ENCODE measurements at places on chromosomes 13 and 19.

DNA sequence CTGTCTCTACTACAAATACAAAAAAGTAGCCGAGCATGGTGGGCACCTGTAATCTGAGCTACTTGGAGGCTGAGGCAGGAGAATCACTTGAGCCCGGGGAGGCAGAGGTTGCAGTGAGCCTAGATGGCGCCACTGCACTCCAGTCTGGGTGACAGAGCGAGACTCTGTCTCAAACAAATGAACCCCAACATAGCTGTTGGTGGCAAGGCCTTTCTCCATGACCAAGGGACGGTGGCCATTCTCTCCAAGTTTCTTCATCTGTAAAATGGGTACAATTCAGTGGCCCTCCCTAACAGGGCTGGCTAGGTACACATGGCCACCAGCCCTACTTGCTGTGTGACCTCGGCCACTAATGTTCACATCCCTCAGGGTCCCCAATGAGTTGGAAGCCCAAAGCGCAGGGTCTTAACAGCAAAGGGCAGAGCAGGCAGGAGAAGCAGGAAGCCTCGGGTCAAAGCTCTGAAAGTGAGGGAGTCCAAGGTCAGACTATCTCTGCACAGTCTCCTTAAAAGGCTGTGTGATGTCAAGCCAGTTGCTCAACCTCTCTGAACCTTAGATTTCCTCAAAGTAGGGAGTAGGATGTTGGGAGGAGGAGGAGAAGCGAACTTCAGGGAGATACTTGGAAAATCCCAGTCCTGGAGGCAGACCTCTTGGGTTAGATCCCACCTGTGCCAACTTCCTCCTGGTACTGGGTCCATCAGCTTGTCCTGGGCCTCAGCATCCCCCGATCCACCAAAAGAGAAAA lies 2.7 kb downstream of the JUND start:
- no peak for DNase-seq

DNA sequence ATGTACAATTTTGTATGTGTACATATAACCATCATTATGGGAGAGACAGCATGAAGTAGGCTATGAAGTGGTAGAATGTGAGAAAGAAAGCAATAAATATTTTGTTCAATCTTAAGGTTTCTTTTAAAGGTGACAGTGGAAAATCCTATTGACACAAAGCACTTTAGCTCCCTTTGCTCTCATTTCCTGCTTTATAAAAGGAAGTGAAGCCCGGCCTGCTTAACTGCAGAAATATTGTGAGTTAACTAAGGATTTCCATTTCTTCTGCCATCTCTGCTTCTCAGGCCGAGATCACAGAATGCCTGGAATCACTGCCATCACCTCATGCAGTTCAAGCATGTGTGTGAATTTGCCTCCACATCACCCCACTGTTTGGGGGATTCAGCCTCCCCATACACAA lies 83.5 kb downstream of the FRY start:
- DNase-seq, result no peak

DNA sequence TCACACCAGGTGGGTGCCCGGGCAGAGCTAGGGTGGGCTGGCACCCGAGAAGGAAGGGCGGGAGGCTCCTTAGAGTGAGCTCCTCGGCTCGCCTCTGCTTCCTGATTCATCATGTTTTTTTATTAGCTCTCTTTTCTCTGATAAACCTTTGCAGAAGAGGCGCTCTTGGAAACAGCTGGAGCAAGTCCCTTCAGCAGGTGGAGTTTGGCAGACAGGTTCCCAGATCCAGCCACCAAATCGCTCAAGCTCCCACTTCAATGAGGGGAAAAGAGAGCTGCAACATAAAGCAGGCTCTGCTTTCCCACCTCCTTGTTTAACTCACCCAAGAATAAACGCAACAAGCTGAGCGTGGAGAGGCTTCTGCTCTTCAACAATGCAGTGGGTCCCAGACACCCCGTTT lies 244.8 kb downstream of the TSHZ3 start:
- DNase-seq, result no peak

GRCh38 chr13:109856350-109856749 lies 70.0 kb upstream of the IRS2 start:
- DNase-seq, result no peak

DNA sequence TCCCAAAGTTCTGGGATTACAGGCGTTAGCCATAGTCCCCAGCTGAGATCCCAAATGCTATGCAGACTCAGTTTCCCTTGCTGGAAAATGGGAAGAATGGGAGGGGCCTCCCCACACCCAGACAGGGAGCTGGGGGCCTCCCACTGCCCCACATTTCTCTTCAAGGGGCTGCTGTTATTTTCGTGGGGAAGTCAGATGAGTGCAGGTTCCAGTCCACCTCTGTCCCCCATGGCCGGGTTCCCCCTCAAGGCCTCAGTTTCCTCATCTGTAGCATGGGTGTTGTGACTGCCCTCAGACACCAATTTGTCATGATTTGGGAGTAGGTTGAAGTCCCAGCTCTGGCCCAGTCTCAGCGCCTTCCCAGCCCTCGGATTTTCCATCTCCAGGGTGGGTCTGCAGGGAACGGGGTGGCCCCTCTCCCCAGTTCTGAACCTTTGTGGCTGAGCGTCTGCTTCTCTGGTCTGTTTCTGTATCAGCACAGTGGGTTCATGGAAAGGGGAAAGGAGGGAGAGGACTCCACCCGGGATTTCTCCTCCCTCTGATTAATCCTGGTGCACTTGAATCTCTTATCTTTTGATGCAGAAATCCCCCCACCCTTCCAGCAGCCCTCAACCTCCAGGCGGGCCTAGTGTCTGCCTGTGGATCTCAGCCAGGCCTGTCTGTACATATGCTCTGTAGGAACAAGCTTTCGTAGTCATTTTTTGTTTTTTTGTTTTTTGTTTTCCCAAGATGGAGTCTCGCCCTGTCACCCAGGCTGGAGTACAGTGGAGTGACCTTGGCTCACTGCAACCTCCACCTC lies 12.2 kb downstream of the NFIC start:
- DNase-seq, result no peak

GRCh38 chr13:52600666-52601065 lies 41.6 kb upstream of the HNRNPA1L2 start:
- no peak for DNase-seq

DNA sequence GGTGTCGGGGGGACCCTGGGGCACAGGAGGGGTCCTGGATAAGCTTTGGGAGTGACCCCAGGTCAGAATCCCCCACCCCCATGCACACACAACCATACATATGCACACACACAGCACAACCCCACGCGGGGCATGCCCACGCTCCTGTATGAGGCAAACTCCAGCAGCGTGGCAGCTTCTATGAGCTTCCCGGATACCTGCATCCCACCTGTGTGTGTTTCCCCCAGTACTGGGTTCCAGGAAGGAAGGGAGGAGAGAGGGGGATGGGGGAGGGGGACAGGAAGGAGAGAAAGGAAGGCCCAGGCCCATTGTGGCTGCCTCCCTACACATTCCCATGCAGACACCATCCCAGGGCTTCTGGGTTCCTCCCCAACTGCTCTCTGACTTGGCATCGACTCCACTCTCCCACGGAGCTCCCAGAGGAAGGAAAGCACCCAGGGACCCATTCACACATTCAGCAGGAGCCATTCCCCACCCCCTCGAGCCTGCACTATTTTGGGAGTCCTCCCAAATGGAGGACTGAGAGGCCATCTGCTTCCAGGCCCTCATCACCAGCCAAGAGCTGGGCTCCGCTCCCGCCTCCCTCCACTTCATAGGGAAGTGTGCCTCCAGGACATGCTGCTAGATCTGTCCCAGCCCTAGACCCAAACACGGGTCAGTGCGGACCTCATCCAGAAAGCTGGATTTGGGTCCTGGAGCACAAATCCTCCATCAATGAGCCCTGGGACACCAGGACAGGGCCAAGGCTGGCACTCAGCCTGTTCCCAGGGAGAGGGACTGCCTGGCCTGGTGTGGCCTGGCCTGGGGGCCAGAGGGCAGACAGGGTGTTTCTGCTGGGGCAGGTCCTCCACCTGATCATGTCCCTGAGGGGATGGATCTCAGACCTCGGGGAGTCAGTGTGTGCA lies 13.2 kb downstream of the PRR36 start:
- DNase-seq, result no peak

DNA sequence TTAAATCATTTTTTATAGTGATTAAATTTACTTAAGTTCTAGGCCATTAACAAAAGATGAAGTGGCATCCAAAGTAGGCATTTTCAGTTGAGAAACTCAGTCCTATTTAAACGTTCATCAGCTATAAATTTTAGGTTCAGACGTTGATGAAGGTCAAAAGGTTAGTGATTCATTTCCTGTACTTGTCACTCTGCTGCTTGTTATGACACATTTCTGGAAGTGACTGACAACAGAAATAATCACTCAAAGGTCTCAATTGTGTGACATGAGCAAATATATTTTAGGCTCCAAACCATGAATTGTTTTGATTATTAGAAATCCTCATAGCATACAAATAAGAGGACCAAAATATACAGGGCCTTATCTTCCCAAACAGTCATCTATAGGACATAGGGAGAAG lies 10.3 kb upstream of the EDNRB start:
- no peak for DNase-seq

DNA sequence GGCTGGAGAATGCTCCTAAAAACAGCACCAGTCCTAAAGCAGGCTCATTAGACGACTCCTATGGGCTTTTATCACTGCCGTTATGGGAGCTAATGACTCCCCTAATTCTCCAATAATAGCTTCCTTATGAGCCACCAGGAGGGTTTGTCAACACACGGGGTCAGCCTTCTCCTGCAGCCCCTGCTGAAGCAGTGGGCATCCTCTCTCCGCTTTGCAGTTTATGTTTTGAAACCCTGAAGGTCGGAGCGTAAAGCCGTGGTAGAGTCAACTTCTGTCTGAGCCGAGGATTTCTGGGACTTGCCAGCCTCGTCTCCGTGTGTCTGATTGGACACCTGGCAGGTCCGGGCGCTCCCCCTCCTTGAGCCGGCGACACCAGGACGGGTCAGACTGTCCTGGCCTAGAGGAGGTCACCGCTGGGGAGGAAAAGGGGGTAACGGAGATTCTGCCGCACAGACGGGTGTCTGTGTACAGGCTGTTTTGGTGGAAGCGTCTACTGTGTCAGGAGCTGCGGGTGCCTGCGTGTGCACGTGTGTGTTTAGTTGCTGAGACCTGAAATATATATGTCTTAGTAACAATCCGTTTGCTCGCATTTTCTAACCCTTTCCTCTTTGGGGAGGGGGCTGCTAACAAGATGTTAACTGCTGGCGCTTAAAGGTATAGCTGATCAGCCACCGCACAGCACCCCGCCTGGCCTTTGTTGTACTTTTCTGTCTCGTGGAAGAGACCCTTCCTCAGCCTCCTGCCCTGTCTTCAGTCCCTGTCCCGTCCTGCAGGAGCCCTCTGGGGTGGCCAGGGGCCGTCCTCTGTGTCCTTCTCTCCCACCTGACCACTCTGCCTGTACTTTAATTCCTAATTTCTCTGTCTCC lies 1.9 kb downstream of the KDM4B start:
- DNase-seq, result no peak

DNA sequence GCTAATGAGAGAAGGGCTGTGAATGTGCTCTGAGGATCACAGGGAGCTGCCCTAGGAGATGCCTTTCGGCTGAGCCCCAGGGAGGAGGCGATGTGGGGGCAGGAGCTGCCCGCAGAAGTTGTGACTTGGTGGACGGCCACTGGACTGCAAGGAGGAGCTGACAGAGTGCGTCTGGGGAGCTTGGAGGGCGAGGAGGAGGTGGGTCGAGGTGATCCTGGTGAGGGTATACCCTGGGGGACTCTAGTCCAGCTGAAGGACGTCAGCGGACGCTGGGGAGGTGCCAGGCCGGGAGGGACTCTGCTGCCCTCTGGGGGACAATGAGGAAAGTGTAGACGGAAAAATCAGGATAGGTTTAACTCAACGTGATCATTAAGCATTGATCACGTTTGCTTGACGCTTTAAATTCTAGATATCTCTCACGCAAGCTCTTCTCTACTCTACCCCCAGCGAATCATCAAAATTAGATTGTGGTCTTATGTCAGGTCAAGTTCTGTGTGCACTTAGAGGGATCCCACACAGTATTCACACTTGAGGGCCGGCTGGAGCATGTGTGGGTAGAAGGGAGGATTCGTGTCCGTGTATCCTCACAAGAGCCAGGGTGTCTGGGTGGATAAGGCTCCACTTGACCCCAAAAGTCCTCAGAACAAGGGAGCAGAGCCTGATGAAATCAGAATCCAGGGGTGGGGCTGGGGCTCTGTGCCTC lies 3.3 kb upstream of the CEACAM7 start:
- no peak for DNase-seq

DNA sequence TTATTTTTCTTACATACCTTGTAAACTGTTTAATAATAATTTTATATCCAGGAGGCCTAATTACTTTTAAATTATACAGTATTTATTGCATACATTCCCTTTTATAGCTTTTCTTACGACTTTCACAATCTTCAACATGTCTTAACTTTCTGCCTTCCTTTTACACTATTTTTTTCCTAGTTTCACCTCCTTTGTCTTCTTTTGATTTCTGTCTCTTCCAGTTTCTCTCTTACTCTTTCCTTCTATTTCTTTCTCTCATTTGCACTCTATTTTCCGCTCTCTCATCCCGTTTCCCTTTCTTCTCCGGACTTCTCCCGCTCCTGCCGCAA lies 11.5 kb downstream of the ZNF552 start:
- DNase-seq, result no peak

- DNase-seq, result no peak
Measured at GRCh38 chr19:19043481-19043880, 10.1 kb downstream of the ARMC6 start.

GRCh38 chr19:55113570-55114039 lies 3.8 kb downstream of the PPP1R12C start:
- DNase-seq, result no peak

Measured in activated gamma-delta T cell treated with anti-CD3 and anti-CD28 coated beads, Interleukin-2, amount 50 U/mL, for 16 hours (primary cell).